ENCODE measurements at places on chromosomes 5 and 9.

DNA sequence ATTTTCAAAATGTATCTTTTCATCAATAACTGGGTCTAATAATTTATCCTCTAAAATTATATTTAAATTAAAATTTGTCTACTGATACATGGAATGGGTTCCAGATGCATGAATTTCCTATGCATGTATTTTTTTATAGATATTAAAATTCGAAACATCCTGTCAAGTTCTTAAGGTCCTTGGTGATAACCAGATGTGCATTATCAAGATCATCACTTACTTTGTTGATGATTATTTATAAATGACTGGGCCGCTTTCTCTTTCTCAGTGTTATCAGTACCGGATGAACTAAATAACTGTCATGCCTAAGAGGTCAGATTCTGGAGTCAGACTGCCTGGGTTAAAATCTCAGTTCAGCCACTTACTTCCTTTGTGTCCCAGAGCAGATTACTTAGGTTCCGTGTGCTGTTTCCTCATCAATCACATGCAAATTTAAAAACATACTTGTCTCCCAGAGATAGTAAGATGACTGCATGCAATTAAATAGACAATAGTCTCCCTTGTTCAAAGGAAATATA lies 124.3 kb downstream of the TEX10 start:
- DNase-seq, result no peak

- DNase-seq, result peak; percentile 23
These were observed 38.0 kb upstream of the UBTD2 start for GRCh38 chr5:172321593-172321992.

DNA sequence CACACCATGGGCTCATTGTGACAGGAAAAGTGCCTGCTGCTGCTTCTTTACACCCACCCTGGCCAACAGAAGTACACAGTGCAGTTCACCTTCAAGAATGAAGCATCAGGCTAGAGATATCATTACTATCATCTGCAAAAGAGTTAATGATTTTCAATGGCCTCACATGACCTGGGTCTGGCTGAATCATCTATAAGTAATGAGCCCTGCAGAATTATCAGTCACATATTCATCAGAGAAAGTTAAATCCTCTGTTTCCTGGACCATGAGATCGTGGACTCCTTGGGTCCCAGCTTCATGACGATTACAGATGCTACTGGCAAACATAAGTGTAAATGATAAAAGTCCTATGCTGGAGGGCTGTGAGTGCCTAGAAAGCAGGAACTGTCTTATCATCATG lies 8.3 kb downstream of the BAG1 start:
- no peak for DNase-seq

DNA sequence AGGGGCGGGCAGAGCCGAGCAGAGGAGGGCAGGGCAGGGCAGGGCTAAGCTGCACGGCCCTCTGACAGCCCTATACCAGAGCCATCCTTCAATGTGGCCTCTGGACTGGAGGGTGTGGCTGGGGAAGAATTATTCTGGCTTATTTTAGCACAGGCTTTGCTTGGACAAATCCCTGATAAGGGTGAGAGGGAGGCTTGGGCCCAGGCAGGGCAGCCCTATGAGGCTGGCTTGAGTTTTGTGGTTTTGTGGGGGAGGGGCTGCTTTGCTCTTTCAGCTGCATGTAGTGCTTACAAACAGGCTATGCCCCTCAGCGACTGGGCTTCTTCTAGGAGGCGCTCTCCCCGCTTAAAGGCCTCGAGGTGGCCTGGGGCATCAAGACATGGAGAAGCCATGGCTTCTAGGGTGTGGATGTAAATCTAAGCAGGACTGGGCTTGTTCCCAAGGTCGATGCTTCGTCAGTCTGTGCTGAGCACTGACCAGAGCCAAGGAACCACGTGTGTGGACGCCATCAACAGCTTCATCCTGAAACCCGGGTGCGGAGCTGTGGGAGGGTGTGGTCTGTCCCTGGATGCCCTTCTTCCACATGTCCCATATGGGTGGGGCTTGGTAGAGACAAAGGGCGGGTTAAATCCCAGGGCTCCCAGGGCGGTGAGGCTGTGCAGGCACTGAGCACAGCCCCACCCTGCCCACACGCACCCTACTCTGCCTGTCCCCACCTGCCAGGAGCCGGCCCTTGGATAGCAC lies 45.7 kb upstream of the IPPK start:
- no peak for DNase-seq

DNA sequence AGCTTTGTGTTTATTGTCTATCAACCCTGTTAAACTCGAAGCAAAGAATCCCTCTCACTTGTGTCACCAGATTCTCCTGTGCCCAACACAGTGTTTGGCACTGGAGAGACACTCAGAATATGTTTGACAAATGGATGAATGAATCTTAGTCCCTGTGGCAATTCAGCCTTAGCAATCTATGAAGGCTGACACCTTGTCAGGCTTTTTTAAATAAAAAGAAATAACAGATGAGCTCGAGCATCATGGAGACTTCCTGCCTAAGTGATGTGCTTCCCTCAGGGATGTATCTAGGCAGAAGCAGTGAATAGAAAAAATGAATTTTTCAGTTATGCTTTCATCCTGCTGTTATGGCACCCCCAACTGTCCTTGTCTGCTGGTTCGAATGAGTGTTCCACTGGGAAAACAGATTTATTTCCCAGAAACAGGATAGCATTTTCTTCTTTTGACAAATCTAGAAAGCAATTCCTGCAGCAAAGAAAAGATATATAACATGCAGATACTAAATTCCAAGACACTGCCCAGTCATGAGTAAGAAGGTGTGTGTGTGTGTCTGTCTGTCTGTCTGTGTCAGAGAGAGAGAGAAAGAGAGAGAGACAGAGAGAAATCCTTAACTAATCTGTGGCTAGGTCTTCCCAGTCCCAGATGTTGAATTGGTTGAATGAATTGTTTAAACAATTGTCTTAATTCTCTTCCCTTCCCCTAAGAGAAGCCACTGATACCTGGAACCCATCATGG lies 16.7 kb downstream of the MAMDC2 start:
- DNase-seq, result no peak

- DNase-seq, result no peak
These were observed 25.0 kb downstream of the ARPC5L start for GRCh38 chr9:124886866-124887492.

DNA sequence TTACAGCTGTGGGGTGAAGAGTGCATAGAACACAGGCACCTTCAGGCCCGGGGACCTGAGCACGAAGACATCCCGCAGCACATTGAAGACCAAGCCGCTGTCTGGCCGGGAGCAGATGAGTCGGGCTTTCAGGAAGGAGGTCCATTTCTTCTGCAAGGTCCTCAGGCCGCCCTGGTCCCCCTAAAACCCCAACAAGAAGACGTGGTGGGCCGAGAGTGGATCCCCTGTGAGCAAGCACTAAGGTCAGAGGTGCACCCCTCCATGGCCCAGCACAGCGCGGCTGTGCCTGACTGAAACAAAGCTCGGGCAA lies 70.5 kb downstream of the SECISBP2 start:
- DNase-seq, result no peak

- DNase-seq, result no peak
These were observed 225.2 kb downstream of the GAS1 start for GRCh38 chr9:86721843-86722705.

- no peak for DNase-seq
These were observed 170.0 kb downstream of the AUH start for GRCh38 chr9:91191411-91192380.

GRCh38 chr9:124297551-124297901 lies 39.8 kb downstream of the NEK6 start:
- no peak for DNase-seq

DNA sequence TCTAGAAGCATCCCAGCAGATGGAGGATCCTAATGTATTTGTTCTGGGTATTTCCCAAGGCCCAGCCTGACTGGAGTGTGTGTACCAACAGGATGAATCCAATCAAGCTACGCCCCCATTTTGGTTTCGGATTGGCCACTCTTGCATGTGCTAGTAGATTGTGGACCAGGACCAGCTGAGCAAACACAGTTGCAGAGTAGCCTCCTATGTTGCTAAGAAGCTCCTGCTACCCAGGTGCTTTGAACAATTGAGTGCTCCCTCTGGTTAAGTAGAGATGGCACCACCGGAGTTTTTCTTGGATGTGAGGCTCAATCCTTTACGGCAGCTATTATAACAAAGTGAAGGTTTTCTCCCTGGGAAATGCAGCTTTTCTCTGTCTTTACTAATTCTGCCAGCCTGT lies 204.5 kb downstream of the NTRK2 start:
- DNase-seq, result no peak

GRCh38 chr5:72074251-72074650 lies 33.0 kb upstream of the MAP1B start:
- DNase-seq, result peak; percentile 13

DNA sequence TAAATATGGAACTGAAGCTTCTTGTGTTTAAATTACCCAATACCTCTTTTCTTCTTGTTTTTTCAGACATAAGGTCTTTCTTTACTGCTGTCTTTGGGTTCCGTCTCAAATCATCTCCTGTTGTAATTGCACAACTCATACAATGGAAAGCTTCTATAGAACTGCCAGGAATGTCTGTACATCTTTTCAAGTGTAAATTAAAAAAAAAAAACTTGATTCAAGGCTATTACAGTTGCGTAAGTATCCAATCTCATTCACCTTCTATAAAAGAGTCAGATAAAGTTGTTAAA lies 243.5 kb downstream of the ICE1 start:
- DNase-seq, result no peak

DNA sequence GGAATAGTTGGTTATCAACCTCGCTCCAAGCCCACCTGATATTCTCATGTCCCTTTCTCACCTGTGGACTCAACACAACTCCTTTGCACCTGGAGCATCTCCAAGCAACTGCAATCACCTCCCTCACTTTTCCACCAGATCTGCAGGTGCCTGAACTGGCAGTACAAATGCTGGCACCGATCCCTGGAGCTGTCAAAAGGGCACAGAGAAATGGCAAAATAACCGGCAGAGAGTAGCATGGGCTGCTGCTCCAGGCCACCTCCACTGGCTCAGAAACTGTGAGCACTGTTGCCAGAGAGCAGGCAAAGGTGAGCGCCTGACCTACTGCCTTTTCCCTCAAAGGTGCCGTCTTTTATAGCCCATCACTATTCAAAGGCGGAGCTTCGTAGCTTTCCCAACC lies 14.7 kb downstream of the EQTN start:
- peak; percentile 55 for DNase-seq

DNA sequence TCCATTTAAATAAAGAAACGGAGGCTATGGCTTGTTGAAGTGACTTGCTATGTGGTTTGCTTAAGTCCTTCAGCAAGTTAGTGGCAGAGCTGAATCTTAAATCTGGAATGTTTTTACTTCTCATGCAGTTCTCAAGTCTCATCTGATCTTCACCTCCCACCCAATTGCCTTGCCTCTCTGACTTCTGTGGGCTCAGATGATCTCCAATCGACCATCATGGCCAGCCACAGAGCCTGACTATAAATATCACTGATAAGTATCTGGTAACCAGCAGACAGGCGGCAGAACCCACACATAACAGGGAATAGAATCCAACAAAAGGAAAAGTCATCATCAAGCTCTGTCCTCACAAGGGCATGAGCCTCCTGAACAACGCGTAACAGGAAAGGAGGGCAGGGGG lies 149.9 kb downstream of the FAM114A2 start:
- DNase-seq, result no peak

- no peak for DNase-seq
These were observed 443.6 kb downstream of the ELAVL2 start for GRCh38 chr9:23382418-23382817.

GRCh38 chr5:10509575-10509974 lies 54.3 kb upstream of the ANKRD33B start:
- DNase-seq, result no peak

DNA sequence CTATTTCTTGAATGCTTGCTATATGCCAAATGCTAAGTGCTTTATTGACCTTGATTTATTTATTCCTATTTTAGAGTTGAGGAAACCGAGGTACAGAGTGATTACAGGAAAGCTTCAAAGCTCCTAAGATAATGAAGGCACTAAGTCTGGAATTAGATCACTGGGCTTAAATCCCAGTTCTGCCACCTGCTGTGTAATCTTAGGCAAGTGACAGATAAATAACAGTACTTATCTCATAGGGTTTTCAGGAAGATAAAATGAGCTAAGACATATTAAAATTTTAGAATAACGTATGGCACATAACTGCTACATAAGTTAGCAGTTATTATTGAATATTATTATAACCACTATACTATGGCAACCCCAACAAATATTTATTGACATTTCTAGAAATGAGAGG lies 843.8 kb downstream of the DTWD2 start:
- DNase-seq, result no peak

- DNase-seq, result no peak
These were observed 103.6 kb upstream of the IER5L start for GRCh38 chr9:129281506-129282145.

DNA sequence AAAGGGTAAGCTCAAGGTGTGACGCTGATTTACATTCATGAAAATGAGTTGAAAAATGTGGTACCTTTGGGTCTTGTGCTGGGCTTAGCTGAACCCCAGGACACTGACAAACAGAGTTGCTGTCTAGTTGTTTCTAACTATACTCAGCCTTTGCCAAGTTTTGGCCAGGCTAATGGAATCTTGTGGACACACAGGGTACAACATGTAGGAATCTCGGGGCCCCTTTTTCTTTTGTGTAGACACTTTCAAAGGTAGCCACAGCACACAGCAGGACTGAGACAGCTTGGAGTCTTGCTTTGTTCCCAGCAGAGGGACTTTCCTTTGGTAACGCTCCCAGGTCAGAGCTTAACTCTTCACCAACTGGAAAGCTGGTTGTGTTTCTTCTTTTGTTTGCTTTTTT lies 7.8 kb downstream of the LIX1 start:
- DNase-seq, result no peak

- no peak for DNase-seq
These were observed 47.6 kb upstream of the MACIR start for GRCh38 chr5:103210952-103211351.

GRCh38 chr5:146731909-146732659 lies 146.5 kb downstream of the PPP2R2B start:
- DNase-seq, result no peak

DNA sequence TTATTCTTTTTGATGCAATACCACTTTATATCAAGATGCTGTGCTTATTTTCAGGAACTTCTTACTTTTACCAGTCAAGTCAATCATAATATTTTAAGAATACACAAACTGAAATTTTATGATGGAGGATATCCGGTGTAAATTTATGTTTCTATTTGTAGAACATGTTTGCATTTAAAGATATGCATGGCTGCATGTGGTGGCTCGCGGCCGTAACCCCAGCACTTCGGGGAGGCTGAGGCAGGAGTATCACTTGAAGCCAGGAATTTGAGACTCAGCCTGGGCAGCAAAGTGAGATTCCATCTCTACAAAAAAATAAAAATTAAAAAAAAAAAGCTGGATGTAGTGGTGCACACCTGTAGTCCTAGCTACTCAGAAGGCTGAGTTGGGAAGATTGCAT lies 73.5 kb upstream of the ALDH1A1 start:
- DNase-seq, result no peak

DNA sequence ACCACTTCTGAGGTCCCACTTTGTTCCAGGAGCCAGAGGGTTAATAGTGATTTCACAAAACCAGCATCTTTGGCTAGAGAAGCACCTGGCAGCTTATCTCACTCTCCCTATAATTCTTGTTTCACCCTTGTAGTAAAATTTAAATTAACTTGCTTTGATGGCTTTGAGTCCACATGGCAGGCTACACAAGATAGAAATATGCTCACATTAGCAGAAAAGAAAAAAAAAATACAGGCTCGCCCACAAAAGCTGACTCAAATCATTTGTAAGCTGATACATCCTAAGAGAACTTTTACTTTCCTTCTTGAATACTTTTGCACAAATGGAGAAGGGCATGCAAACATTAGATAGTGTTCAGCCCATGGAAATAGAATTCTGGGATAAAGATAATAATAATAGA lies 36.2 kb downstream of the TNFSF15 start:
- no peak for DNase-seq
